Stimulated activated CD4-positive, alpha-beta T cell treated with anti-CD3 and anti-CD28 coated beads, Interleukin-15, amount 100 ng/mL, for 24 hours (primary cell): ENCODE measurements at places on chromosomes 2 and 18.

DNA sequence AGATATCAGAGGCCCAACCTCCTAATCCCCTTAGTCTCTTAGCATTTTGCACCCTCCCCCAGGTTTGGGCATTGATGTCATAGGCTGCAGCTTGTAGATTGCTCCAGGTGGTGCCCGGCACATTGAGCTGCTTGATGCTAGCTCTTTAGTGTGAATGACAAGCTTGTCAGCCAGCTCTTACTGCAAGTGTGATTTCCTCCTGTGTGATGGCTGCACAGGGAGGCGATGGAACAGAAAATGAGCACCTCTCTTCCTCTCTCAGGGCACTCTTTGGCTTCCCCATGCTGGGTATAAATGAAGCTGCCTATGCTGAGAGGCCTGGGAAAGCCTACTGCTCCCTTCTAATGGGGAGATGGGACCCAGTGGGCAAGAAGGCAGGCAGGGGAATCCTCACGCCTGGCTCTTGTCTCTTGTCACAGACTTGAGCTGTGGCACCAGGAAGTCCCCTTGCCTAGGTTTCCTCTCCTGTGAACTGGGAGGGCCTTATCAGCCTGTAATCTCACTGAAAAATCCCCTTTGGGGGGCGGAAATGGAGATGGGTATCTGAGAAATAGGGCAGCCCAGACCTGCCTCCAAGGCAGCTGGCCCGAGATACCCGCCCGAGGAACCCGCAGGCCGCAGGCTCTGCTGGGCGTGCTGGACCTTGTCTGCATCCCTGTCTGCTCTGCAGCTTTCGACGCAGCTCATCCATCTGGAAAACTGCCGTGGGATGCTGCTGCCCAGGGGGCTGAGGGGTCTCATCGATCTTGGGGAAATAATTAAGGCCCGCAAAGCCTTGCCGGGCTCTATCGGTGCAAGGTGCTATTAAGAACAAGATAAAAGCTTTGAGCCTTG lies 163.5 kb upstream of the CXCR4 start:
- peak; percentile 36 for DNase-seq

DNA sequence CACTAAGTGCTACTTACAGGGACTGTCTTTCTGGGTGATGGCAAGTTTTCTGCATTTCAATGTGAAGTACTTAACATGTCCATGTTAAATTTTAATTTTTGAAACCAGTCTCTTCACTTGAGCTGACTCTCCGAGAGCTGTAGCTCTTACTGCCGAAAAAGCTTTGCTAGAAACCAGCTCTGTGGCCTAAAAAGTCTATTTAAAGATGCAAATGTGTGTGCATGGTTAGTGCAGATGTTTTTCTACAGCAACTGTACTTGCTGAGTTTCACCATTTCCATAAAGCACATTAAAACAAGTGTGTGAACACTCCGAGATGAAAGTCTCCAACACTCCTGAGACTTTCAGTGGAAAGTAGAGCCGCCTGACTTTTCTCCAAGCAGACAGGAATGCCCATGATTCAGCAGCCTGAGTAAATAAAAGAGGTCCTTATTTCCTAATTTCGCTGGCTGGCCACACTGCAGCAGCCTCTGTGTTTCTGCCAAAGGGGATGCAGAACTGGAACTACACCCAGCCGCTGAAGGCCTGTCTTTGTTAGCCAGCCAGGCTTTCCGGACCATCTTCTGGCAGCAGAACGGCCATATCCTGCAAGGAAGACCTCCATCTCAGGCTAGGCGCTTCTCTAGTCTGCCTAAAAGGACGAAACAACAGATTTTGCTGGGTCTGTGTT lies 121.2 kb downstream of the ZNF521 start:
- DNase-seq = no peak

- DNase-seq = no peak
Measured at GRCh38 chr2:240155048-240155744, 14.7 kb upstream of the OTOS start.

DNA sequence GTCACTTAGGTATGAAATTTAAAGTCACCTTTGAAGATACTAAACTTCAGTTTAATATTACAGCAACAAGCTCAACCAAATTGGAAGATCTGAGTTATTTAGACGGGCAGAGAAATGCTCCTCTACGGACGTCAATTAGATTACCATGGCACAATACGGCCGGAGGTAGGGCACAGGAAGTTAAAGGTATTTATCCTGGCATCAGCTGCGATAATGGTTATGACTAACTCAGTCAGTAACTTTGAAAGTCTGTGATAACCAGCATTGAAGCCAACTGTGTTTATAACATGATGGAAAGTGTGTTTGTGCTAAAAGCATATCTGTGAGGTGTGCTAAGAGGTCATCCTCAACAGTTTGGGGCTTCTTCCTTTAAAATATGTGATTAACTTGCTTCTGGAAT lies 117.3 kb downstream of the WDSUB1 start:
- no peak for DNase-seq

DNA sequence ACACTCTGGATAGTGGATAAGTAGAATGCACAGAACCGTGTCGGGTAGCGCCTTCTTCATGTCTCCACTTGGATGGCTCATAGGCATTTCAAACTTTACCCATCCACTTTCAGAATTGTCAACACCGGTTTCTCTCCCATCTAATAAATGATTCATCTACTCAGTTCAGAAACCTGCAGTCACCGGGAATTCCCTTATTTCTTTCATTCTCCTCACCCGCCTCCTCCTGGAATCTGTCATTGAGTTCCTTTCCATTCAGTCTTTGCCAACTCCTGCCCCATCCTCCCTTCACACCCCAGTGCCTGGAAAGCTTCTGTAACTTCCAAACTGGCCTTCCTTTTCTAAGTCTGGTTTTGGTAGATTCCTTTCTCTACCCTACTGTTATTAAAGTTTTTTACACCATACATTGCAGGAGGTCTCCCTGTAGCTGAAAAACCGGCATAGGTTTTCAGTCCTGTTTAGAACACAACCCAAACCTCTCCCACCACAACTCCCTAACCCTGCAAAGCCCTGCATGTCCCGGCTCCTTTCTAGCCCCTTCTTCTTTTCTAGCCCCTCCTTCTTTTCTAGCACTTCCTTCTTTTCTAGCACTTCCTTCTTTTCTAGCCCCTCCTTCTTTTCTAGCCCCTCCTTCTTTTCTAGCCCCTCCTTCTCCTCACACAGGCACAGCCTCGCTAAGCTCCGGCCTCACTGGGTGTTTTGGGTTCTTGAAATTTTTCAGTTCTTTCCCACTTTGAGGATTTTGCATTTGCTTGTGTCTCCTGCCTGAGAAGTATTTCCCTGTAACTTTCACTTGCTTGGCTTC lies 133.9 kb upstream of the KLHL14 start:
- no peak for DNase-seq
